AG08395 (cell line): ENCODE measurements at places on chromosomes 3 and 15.

DNA sequence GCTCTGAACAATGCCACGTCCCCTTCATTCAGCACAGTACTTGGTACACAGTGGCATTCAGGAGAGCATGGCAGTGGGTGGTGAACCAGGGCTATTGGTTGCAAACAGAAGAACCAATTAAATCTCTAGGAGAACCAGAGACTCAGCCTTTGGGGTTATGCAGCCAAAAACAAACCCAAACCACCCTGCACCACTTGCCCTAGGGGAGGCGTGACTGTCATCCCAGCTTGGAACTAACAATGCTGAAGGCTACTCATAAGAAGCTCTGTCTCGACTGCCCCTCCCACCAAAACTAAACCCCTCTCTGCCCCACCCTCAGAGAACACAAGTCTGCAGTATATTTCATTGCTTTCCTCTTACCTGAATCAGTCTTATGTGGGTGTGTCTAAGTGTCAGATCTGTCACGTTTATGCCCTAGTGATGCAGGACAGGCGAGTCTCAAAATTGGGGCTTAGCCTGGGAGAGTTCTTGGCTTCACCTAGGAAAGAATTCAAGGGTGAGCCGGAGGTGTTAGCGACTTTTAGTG is 15.2 kb upstream of the KLHL40 start:
- no peak for DNase-seq

DNA sequence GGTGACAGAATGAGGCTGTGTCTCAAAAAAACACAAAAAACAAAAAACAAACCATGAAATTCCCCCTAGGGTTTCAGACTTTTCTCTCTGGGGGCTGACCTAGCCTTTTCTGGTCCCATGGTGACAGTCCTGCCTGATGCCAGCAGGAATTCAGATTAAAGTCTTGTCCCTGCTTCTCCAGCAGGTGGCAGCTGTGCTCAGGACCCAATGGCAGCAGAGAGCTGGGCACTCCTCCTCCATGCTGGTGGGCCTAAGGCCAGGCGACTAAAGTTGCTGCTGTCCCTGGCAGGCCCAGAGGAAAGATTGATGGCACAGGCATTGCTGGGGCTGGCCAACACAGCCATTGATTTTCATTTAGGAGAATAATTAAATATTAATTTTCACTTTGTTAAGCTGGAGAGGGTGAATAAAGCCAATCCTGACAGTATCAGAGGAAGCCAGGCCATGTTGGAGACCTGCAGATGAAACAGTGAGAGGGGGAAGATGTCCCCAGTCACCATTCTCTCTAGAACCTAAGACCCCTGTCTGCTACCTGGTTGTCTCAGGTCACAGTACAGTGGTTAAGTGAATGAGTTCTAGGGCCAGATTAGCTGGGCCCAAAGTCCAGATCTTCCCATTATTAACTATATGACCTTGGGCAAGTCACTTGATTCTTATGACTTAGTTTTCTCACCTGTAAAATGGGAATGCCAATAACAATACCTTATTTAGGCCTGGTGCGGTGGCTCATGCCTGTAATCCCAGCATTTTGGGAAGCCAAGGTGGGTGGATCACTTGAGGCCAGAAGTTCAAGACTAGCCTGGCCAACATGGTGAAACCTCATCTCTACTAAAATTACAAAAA is 7.1 kb downstream of the CELF6 start:
- peak; percentile 91 for DNase-seq

DNA sequence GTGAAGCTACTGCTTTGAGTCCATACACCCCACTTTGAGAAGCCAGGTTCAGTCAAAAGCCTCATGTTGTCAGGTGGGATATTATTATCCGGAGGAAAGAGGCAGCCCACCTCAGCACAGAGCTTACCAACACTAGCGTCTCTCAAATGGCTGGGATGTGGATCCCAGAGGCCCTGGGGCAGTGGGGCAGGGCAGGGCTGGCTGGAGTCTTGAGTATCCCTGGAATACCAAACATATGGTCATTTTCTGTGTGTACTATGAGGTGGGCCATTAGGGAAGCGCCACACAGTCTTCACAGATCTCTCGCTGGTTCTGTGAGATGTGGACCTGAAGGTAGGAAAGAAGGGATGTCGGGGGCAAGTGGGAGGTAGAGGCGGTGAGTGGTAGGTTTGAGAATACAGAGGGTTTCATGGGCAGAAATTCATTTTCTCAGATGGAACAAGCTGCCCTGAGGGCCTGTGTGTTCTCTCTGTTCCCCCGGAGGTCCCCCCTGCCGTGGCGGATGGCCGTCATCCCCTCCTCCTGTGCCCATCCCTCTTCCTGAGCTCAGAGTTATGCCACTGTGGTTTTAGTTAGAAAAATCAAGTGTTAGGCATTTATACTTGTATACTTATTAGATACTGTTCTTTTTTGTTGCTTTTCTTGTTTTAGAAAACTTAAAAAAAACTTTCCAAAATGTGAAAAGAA is 66.4 kb downstream of the USP13 start:
- DNase-seq: no peak

DNA sequence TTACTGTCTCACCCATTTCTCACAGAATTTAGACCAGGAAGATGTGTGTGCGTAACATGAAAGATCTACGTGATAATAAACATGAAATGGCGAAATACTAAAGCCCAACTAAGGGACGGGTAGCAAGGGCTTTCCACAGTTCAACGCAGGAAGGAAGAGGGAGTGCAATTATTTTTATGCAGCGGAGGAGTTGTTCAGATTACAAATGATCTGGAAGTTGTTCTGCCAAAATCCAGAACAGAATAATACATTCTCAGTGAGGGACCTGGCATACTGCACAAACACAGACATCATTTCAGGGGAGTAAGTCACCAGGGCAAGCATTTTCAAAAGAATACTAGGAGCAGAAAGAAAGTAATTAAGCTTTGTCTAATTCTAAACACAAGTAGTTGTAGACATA is 133.6 kb upstream of the RAP2B start:
- DNase-seq: no peak

GRCh38 chr15:37765786-37766185 is 168.7 kb upstream of the TMCO5A start:
- DNase-seq: no peak

DNA sequence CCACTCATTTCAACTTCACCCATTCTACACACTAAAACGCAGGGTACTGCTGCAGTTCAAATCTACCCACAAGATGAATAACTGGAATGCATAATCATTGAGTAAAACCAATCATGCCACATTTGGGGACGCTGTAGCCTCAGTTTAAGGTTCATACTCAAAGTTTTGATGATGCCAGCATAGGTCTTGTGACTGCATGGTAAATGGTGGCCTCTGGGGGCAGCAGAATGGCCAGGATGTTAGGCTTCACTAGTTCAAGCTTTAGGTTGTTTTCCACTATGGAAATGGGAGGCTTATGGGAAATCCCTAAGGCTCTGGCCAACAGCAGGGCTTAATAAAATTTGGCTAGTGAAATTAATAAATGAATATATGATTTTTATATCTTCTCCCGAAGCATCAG is 104.3 kb upstream of the TSC22D2 start:
- DNase-seq: no peak

- no peak for DNase-seq
These were observed 98.9 kb upstream of the CLSTN2 start for GRCh38 chr3:139835830-139836683.

- DNase-seq: no peak
These were observed 134.7 kb downstream of the TMCC1 start for GRCh38 chr3:129758785-129759320.

DNA sequence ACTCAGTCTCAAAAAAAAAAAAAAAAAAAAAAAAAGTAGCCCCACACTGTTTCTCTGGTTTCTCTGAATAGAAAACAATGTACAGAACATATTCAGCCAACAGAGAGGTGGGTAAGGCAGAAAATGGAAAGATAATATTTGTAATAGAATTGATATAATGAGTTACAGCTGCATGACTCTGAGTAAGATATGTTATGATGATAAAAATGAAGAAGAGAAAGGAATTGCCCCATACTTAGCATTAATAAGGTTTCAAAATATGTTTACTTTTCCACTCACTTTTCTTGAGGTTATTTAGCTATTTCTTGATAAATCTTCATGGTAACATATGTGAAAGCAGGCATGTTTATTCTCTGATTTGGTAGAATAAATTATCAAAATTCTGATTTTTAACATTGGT is 100.9 kb upstream of the ROBO2 start:
- DNase-seq: no peak

DNA sequence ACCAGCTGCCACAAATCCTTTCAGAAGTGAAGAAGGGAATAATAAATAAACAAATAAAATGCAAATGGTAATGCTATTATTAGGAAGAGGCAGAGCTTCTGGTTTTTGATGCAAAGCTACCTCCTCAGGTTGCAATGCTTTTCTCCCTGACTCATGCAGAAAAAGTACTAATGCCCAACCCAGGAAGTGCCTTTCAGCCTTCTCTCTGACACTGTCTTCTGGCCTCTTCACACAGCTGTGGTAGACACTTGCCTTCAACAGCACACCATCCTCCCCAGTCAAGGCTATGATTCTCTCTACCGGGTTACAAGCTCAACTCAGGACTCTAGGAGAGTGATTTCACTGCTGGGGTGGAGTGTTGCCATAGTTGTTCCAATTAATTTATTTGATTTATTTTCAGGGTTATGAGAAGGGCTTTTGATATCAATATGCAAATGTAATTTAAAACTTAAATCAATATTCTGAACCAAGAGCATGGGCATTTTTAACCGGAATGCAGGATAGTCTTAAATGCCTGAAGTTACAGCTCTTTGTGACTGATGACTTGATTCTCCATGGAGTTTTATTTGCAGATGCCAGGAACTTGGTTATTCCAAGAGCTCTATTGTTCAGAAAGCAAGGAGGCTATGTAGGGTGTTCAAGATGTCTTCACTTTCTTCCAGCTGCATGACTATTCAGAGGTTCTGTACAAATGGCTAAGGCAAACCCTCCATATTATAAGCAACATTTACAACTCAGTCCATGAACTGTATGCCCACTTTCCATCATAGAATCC is 27.1 kb upstream of the GALNT15 start:
- no peak for DNase-seq

DNA sequence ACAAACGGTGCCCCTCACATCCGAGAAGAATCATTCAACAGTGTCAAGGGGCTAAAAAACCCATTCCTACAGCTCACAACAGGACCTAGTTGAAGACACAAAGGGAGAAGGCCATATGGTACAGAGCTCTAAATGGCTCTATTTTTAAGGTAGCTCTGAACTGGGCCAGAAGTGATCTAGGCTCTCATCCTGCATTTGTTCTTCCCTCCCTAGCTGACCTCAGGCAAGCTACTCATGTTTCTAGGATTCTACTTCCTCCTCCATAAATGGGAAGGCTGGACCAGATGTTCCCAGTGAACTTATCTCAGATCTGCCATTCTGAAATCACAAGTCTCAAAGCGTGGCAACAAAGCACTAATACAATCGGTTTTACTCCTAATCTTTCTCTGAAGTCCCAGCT is 62.3 kb downstream of the CPNE4 start:
- no peak for DNase-seq

GRCh38 chr15:98907927-98908471 is 99.6 kb downstream of the PGPEP1L start:
- no peak for DNase-seq

DNA sequence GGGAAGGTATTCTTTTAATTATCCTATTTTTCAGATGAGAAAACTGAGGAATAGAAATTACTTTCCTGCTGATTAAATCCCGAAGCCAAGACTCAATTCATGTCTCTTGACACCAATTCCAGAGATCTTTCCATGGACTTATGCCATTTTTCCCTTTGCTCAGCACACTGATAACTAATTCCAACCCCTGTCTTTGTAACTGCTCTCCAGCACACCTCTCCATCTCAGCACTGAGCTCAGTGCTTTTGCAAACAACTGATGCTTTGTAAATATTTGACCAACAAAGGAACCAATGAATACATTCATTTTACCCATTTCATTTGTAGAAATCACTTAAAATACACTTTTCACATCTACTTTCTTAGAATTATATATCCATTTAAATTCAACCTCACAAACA is 249.1 kb downstream of the IL5RA start:
- no peak for DNase-seq

DNA sequence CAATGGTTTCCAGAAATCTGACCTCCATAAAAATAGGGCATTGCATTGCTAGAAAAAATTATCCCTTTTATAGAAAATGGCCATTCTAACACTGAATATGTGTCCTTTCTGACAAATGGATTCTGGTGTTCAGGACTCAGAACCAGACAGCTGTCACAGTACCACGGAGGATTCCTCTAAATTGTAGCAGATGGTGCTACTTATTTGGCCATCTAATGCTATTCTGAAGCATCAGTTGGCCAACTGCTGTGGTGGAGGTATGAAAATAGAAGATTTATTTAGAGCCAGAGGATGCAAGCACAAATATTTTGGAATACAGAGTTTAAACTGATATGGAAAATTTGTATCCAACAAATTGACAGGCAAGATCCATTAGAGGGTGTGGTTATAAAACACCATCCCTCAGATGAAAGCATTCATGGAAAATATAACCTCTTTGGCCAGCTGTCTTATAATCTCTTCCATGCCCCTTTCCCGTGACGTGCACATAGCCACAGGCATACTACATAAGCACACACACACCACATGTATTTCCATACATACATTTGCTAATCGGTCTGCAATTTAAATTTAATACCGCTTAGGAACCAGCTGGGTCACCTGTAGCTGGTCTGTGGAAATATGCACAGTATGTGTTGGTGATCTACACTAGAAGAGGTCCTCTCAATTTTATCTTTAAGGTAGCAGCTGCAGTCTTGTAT is 302.7 kb upstream of the KCNMB2 start:
- no peak for DNase-seq

GRCh38 chr3:107619549-107619948 is 96.8 kb downstream of the BBX start:
- no peak for DNase-seq

DNA sequence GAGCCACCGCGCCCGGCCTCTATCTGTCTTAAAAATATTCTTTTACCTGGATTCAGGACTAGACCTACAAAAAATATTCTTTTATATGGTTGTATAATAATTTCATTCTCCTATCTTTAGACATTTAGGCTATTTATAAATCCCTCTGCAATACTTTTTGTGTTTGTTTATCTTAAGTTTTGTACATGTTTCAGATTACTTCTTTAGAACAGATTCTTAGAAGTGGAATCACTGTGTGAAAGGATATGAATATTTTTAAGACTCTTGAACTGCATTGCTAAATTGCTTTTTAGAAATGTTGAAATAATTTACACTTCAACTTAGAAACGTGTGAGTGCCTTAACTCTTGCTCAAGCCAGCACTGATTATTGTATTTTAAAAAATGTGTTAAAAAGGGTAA is 131.3 kb upstream of the PTX3 start:
- DNase-seq: no peak

- no peak for DNase-seq
These were observed 69.6 kb downstream of the ATP10A start for GRCh38 chr15:25793354-25794050.
